HL-60 (cell line): ENCODE measurements at places on chromosomes 7 and 10.
A peak's percentile ranks its signal among the peaks of the same experiment; 100 is the strongest.

- DNase-seq, result peak; percentile 89
Observed at GRCh38 chr7:36192053-36192824, 39.2 kb downstream of the EEPD1 start.

GRCh38 chr10:57716884-57717283 is 550.8 kb downstream of the IPMK start:
- DNase-seq, result no peak

- no peak for DNase-seq
Observed at GRCh38 chr10:131041031-131041430, 270.5 kb downstream of the TCERG1L start.

DNA sequence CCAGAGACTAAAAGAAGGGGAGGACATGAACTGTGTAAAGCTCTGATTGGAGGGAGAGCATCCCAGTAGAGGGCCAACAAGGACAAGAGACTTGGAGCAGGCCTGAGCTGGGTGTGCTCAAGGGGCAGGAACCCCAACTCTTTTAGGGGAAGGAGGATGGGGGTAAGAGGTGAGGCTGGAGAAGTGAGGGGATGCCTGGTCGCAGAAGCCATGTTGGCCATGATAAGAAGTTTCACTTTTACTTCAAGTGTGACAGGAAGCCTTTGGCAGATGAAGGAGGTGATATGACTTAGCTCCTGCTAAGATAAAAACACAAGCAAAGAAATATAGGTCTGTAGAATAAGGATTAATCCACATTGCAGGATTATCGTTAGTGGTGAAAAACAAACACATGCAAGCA is 208.3 kb downstream of the JAZF1 start:
- DNase-seq, result no peak

- no peak for DNase-seq
Observed at GRCh38 chr7:26684447-26684846, 179.9 kb downstream of the SKAP2 start.

DNA sequence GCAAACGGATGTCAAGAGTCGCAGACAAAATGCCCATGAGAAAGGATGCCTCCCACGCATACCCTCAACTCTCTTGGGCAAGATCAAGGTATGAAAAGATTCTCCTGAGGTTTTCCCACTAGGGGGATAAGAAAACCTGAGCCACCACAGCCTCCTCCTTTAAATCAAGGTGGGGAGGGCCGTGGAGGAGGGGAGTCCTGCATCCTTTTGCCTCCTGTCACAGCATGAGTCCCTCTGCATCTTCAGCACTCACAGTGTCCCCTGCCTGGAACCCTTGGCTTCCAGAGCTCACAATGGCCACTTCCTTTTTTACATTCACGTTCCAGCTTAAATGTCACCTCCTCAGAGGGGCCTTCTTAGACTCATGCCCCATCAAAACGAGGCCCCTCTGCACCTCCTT is 207.6 kb downstream of the GLI3 start:
- no peak for DNase-seq

DNA sequence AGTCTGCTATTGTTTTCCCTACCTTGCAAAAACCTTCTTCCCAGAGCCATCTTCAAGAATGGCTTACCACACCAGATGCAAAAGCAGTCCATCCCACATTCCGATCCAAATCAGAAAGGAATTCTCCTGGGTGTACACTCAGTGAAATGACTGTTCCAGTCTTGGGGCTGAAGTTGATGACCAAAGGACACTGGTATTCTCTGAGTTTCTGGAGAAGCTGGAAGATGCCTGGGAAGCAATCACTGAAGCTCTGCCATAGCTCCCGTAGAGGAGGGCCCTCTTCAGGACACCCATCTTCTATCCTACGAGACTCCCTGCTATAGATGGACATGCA is 155.7 kb downstream of the LCOR start:
- DNase-seq, result no peak
